Brain microvascular endothelial cell (primary cell): ENCODE measurements at places on chromosomes 2 and 18.
A peak's percentile ranks its signal among the peaks of the same experiment; 100 is the strongest.

- DNase-seq: no peak
Observed at GRCh38 chr18:12883372-12883683, 709 bp downstream of the PTPN2 start.

- DNase-seq: no peak
Observed at GRCh38 chr2:216183462-216183861, 74.3 kb downstream of the XRCC5 start.

DNA sequence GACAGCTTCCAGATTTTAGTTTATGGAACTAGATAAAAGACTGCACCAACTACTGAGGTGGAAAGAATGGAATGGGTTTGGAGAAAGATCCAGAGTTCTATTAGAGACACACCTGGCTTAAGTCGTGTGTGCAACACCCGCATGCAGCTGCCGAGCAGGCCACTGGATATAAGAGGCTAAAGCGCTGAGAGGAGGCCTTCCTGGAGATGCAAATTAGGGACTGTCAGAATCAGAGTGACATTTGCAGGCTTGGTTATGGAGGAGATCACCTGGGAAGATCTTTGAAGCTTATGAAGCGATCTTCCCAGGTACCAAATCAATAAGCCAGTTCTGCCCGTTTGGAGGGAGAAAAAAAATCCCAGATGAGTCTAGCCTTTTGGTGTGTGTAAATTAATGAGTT, 30.4 kb upstream of the KLHL29 start:
- no peak for DNase-seq

DNA sequence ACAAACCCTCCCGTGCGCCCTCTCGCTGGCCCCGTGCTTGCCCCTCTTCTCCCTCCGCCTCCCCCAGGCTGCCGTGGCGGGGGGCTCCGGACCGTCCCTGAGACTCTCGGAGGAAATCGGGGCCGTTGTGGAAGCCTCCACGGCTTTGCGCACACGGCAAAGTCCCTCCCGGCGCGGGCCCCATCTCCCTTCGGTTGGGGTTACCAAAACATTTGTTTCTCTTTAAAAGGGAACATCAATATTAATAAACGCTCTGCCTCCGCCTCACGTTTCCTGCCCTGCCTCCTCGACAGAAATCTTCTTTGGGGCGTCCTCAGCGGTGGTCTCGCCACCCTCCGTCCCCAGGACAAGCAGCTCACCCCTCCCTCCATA, 3.8 kb downstream of the PAX3 start:
- DNase-seq: no peak

DNA sequence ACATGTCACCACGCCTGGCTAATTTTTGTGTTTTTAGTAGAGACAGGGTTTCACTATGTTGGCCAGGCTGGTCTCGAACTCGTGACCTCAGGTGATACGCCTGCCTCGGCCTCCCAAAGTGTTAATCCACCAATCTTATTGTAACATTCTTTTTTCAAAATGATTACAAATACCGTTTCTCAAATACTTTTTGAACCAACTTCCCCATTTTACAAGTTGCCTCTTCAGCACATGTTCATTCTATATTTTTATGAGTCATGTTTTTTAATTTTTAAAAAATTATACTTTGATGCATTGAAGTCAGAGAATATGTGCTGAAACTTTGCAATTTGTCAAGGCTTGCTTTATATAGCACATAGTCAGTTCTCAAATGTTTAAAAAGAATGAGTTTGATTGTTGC, 58.2 kb downstream of the QPCT start:
- no peak for DNase-seq

- no peak for DNase-seq
Observed at GRCh38 chr2:166133653-166134052, 5.8 kb upstream of the SCN1A start.

GRCh38 chr2:216735668-216736067, 40.3 kb upstream of the IGFBP5 start:
- DNase-seq: no peak

- DNase-seq: no peak
Observed at GRCh38 chr2:65357959-65358294, 74.5 kb downstream of the SPRED2 start.

DNA sequence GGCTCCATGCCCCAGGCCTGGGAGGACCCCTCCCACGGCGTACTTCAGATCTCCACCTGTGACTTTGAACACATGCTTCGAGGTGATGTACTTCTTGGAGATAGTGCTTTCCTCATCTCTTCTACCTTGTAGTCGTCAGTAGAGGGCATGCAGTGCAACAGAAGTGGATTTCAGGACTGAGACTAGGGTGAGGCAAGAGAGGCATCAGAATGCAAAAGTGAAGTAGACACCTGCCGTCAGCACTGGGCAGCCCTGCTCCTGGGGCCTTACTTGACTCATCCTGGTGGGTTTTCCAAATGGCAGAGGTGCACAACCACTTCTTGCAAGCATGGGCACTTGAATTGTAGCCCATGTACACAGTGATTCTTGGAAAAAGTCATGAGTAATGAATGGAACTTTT, 258.8 kb downstream of the NEDD4L start:
- no peak for DNase-seq

DNA sequence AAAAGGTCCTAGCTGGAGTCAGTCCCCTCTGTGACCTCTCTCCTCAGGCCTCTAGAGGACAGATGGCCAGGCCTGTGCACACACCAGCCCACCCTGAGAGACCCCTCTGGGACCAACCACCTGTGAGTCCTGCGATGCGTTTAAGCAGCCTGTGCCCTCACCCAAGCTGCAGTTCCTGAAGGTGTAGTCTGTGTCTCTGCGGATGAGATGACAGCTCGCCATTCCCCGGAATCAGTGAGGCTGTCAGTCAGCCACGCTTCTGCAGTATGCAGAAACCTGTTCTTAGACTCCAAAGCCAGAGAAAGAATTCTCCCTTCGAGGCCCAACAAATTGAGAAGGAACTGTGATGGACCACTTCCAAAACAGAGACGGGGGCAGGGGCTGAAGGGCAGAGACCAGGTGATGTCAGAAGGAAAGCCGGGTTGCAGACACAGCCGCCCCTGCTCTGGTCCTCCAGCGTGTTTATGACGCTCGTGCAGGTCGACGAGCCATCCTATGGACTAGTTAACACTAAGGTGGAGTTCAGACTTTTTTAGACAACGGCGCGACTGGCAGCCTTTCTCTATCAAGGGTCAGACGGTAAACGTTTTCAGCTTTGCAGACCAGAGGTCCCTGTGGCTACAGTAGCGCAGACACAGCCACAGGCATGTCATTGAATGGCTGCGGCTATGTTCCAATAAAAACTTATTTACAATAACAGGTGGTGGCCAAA, 10.2 kb downstream of the MTERF4 start:
- DNase-seq: no peak

GRCh38 chr18:59202258-59202820, 17.6 kb upstream of the GRP start:
- DNase-seq: no peak

GRCh38 chr2:8761529-8762164, 75.8 kb downstream of the KIDINS220 start:
- peak; percentile 21 for DNase-seq

- no peak for DNase-seq
Observed at GRCh38 chr2:68537809-68538208, 70.4 kb downstream of the APLF start.

- DNase-seq: no peak
Observed at GRCh38 chr2:205274801-205275200, 407.5 kb upstream of the NRP2 start.

GRCh38 chr18:23240609-23240930, 105.3 kb downstream of the CABLES1 start:
- DNase-seq: no peak

- DNase-seq: no peak
Observed at GRCh38 chr2:50732796-50733195, 299.1 kb downstream of the NRXN1 start.

DNA sequence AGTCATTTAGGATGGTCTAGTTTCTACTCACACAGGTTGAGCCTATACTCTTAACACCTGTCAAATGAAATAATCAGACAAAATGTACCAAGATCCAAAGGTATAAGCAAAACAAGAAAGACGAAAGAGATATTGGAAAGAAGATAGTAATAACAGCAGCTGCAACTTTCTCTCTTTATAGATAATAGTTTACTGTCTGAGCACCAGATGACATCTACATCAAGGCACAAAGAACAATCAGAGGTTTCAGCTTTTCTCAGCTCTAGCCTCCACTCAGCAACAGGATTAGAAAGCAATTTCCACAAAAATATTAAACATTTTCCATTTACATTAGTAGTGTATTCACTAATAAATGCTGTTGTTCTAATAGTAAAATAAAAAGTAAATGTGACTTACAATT, 66.3 kb downstream of the RTTN start:
- DNase-seq: no peak

DNA sequence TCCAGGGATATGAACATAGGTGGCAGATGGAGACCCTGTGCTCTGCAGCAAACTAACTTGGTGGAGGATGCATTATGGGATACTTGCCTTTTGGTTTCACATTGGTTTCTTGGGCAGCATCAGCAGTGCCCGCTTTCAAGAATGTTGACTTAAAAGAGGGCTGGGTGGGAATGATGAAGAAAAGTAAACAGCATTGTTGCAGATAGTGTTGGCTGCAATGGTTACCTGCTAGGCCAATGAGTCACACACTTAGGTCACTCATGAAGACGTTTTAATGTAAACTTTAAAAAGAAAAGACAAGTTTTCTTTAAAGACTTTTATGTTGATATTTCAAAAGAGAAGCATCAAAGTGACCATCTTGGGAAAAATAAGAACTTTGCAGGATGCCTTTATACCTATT, 26.1 kb upstream of the FAM237A start:
- DNase-seq: no peak

DNA sequence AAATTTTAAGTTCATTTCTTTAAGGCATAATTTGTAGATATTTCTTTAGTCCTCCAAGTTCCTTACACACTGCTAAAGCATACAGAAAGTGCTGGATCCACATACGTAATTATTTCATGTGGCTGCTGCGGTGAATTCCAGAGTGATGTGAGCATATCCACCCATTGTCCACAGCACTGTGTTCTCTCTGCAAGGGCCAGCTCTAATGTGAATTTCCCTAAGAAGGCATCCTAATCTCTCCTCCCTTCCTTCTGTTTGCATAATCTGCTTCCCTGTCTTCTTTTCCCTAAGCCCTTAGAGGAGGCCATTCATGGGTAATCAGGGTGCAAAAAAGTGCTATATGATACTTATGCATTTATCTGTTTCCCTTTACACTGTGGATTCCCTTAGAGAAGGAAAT, 57.2 kb downstream of the COBLL1 start:
- peak; percentile 94 for DNase-seq

- no peak for DNase-seq
Observed at GRCh38 chr2:555164-555922, 121.9 kb downstream of the TMEM18 start.
